ENCODE measurements at places on chromosomes 7 and 10.

- DNase-seq = no peak
Measured at GRCh38 chr7:35380739-35381224, 126.9 kb upstream of the TBX20 start.

DNA sequence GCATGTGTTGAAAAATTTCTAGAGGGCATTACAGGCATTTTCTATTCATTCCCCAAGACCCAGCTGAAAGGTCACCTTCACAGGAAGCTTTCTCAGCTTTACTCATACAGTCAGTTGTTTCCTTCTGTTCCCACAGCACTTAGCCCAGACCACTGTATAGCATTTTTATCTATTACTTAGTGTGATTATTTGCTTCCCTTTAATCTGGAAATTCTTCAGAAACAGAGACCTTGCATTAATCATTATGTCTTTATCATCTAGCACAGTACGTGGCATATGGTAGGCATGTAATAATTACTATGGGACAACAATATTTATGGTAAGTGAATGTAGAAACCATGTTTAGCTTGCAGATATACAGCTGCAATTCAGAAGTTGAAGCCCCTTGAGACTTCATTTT is 38.2 kb upstream of the CDK6 start:
- DNase-seq = no peak

- DNase-seq = no peak
Measured at GRCh38 chr10:116683821-116684220, 58.5 kb downstream of the HSPA12A start.

DNA sequence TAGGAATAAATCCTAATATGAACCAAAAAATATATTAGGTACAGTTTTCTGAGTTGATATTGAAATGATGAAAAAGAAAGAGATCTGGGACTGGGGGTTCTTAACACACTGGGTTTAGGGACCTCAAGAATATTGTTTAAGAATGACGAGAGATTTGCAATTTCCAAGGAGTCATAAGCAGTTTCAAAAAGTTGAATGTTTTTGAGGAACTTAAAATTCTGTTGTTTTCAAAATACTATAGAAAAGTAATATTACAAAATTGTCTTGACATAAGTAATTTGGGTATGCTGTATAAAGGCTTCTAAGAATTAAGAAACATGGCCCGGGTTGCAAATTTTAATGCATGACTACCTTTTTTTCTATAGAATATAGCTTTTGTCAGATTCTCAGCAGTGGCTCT is 88.1 kb downstream of the AUTS2 start:
- no peak for DNase-seq

DNA sequence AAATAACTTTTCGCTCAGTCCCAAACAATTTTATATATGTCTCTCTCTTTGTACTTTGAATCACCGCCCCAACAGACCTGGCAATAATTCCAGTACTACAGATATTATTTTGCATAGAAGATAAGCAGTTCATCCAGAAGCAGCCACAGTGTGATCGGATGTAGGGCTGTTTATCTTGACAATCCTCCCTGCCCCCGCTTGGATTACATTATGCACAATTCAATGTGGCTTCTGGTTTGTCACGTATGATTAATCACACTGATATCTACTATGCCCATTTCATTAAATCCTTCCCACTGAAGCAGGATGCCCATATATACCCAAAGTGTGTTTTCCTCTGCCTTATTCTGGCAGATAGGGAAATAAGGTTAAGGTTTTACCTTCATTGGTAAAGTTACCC is 115.2 kb downstream of the PDE1C start:
- no peak for DNase-seq

DNA sequence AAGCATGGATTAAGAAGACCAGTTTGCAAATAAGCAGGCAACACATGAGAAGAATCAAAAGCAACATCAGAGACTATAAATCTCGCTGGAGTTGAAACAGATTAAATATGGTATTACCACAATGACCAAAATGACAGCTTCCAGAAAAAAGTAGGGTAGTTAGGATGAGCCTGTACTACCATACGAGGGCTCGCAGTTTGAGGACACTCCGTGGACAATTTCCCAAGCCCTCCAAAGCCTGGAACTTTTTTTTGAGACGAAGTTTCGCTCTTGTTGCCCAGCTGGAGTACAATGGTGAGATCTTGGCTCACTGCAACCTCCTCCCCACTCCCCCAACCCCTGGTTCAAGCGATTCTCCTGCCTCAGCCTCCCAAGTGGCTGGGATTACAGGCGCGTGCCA is 1.0 kb downstream of the LRRC17 start:
- no peak for DNase-seq

DNA sequence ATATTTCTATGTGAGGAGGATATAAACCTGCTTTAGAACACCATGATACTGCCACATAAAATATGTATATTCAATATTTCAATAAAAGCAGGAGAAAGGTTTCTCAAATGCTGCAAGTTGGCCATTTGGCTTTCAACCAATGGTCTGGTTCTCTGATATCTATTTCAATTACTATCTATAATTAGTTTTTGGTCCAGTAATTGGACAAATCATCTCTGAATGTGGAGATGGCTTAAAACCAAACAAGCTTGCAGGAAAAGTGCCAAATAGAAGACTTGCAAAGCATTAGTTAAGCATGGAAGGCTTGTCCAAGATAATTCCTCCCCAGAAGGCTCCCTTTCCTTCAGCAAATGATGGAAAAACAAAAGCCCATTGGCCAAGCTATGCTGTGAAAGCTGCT is 140.1 kb downstream of the CPEB3 start:
- DNase-seq = no peak

DNA sequence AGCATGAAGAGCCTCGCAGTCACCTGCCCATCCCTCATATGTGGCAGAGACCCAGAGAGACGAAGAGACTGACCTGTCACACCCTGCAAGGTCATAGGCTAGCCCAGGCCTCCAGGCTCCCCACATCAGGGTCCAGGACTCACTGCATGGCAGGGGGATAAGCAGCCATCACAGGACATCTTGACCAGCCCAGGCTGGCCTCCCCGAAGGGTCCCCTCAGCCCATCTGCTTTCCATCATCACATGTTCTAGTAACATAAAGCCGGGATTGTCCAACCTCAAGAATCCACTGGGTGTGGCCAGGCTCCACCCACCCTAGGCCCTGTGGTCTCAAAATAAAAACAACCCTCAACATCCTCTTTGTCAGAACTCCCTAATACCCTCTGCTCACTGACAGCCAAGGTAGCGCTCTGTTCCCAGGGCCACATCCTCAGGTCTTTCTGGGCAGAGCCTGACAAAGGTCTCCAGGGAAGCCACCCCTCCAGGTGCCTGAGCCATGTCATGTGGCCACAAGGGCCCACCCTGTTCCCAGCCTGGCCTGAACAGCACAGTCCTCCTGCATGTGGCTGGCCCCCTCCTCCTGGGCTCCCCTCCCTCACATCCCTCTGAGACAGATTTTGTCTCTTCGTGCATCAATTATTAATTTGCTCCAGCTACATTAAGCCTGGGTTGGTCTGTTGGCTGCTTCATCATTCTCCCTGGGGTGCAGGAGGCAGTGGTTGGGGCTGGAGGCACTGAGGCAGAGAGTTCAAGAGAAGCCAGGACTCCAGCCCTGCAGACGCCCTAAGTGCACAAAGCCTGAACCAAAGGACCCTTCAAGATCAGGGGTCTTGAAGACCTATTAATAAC is 131.8 kb upstream of the UNC5B start:
- DNase-seq = no peak

DNA sequence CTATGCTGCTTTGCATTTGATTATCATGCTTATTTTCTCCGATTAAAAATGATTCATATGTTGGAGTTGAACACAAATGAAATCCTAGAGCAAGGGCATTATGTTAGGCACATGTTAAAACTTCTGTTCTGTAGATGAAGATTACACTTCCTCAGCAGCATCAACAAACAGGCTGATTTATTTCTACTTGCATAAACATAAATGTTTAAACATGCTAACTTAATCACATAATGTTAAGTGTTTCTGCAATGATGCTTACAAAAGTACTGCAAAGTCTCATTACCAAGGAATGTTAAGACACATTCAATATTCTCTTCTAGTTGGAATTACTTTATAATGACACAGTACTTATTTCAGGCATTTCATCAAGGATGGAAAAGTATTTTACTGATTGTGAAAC is 770.8 kb downstream of the ANKRD7 start:
- DNase-seq = no peak

- DNase-seq = peak; percentile 71
Measured at GRCh38 chr7:111408724-111409123, 153.6 kb downstream of the IMMP2L start.

Data from MM.1S (cell line).